ENCODE measurements at places on chromosomes 2 and 18.

DNA sequence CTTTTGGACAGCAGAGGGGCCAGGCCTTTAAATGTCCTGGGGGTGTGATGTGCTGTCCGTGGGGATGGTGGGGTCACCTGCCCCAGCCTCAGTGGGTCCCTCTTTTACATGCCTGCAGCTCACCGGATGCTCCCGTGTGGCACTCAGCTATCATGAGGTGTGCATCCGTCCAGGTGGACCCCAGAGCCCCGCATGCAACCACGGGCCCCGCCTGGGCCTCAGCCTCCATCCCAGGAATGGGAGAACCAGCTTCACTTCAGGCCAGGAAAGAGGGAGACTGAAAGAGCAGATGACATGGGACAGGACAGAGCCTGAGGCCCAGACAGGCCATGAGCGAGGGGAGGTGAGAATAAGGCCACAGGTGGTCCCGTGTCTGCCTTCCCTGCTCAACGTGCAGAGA lies 37.5 kb downstream of the RAMP1 start:
- no peak for DNase-seq

GRCh38 chr2:70084973-70085710 lies 2.1 kb upstream of the PCBP1 start:
- DNase-seq = peak; percentile 27

DNA sequence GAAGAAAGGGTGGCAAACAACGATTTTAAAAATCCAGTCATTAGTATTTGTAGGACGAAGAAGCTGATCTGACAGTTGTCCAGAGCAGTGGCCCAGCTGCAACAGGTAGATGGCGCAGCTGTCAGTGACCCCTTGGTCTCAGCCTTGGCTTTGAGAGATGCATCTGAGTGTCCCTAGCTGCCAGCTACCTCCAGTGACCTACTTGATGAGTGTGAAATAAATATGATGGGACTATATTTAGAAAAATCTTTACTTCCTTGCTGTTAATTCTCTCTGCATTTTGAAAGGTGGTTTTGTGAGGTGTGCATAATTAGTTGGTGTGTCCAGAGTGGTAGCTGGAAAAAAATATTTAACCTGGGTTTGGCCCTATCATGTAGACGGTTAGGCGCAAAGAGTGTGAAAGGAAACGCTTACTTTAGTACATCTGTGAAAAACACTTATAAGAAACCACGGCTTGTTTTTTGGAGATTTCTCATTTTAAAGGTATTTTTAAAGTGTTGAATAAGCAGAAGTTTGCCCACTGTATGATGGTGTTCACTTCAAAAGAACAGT lies 963 bp downstream of the INPP1 start:
- DNase-seq = no peak

DNA sequence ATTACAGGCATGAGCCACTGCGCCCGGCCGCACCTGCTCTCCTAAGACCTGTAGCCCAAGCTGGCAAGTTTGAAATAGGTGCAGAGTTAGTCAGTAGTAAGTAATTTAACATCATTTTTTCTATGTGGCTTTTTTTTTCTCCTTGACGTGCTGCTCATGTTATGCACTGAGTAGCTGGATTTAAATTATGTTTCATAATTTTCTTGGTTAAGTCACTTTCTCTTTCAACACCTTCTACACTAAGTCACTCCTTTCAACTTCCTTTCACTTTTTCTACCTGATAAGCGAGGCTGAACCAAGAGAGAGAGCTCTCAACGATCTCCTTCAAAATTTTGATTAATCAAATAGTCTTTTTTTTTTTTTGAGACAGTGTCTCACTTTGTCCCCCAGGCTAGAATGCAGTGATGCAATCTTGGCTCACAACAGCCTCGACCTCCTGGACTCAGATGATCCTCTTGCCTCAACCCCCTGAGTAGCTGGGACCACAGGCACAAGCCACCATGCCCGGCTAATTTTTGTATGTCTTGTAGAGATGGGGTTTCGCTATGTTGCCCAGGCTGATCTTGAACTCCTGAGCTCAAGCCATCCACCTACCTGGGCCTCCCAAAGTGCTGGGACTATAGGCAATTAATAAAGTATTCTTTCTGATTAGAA lies 13.1 kb downstream of the CASP8 start:
- no peak for DNase-seq

GRCh38 chr2:136985044-136985443 lies 219.7 kb downstream of the THSD7B start:
- DNase-seq = no peak

DNA sequence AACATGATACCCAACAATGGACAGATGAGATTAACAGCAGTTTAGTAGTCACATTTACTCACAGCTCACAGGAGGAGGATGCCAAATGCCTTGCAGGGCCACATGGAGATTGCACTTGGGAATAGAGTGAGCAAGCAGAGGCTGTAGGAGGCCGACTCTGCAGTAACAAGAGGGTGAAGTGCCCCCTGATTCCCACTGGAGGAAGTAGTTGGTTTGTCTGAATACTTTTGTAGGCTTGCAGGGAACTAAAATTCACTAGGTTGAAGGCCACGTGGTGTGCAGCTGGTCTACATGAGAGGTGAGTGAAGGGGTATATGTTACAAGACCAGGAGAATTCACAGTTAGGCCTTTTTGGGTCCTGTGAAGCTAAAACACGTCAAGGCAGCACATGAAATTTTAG lies 419.3 kb upstream of the TNP1 start:
- DNase-seq = no peak

DNA sequence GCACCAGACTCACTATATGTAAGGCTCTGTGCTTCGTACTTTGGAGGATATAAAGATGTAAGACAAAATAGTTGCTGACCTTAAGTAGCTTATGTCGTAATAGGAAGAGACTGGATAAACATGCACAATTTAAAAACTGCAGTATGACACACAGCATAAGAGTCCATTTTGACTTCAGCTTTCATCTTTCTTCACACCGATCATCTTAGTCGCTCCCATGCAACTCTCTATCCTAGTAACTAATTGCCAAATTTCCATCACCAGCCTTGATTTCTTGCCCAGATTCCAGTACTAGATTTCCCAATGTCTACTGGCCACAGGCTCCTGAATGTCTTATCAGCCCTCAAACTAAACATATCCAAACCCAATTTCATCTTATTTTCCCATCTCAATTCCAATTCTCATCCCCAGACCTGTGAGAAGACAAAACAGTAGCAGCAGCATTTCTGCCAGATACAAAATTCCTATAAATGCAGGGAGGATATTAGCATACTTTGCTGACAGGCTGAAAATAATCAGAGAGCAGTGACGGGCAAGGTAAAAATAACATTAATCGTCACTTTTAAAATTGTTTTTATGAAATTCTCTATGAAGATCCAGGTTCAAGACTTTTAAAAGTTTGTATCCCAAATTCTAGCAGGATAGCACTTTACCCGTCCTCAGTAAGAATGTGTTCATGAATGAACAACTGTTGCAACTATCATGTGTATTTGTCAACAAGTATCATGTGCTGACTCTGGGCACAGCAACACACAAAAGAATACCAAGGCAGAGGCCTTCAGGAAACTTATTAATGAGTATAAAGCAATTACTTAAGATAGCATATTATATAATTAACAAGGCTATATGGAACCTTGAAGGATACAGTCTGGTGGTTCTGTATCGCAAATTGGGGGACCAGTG lies 42.2 kb downstream of the KIDINS220 start:
- DNase-seq = no peak

DNA sequence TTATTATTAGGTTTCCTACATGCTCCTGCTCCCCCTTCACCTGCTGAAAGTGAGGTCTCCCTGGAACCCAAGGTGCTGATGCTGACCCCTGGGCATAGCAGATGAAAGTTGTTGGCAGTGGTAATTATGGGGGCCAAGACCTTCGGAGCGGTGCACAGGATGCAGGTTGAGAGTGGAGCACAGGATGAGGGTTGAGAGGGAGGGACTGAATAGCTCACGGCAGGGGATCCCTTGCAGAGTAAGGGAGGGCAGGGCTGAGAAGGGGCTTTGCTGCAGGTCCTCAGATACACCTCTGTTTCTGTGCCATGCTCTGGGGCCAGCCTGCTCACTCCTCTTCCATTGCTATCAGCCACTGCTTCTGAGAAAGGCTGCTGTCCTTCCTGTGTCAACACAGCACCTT lies 163.3 kb downstream of the FHOD3 start:
- no peak for DNase-seq

DNA sequence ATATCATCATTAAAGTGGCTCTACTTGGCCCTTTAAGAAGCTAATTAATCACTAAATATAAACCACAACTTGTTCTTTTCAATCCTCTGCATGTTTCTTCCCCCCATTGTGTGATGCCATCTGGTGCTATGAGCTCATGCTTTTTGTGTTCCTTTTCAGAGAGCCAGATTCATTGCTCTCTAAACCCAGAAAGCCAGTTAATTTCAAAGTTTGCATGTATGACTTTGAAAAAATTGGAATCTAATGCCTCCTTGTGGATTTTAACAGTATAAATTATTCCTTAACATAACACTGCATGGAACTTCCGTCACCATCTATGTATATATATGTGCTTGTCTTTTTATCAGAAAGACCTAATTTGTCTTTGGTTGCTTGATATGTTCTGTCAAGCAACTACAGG lies 31.1 kb downstream of the TMEM178A start:
- DNase-seq = peak; percentile 34

DNA sequence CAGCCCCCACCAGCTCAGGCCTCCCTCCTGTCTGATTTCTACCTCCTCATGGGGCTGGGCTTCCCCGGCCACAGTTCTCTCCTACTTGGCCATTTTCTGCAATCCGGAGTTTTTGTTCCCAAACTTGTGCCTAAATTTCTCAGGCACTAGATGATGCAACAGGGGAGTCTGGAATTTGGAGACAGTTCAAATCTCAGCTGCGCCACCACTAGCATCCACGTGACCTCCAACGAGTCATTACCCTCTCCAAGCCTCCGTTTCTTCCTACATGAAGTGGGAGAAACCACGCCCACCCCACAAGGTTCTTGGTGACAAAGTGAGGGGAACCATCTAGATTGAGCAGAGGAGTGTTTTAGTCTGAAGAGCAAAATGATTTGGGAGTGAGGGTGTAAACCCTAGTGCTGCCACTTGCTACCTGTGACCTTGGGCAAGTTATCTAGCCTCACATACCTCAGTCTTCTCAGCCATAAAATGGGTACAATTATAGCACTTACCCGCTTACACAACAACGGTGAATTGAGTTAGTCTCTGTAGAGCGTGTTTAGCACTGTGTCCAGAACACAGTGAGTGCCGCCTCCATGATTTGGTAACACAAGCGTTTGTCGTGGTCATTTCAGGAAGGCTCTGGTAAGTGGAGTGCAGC lies 61.4 kb upstream of the ASAP2 start:
- no peak for DNase-seq

DNA sequence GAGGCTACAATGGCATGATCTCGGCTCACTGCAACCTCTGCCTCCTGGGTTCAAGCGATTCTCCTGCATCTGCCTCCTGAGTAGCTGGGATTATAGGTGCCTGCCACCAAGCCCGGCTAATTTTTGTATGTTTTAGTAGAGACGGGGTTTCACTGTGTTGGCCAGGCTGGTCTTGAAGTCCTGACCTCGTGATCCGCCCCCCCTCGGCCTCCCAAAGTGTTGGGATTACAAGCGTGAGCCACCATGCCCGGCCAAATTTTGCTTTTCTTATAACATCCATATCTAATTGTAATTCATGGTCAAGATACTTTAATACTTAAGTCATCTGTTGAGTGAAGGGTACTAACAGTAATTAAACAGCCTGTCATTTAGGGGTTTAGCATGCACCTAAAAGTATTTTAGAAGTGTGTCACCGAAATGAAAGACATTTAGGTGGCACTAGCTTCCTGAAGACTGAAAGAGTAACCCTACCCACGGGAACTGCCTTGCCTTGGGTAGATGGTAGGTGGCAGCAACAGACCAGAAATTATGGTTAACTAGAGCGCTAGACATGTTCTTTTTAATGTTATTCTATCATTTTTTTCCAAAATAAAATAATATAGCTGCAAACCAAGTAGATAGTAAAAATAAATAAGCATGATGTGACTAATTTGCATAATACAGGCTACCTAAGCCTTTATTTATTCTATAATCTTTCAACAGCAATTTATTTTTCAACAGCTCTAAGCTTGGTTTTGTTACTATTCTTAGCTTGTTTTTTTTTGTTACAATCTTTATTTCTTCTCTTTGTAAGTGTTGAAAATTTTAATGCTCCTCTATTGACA lies 8.6 kb upstream of the ACYP2 start:
- peak; percentile 43 for DNase-seq

GRCh38 chr2:226873051-226873620 lies 37.3 kb downstream of the RHBDD1 start:
- DNase-seq = no peak

DNA sequence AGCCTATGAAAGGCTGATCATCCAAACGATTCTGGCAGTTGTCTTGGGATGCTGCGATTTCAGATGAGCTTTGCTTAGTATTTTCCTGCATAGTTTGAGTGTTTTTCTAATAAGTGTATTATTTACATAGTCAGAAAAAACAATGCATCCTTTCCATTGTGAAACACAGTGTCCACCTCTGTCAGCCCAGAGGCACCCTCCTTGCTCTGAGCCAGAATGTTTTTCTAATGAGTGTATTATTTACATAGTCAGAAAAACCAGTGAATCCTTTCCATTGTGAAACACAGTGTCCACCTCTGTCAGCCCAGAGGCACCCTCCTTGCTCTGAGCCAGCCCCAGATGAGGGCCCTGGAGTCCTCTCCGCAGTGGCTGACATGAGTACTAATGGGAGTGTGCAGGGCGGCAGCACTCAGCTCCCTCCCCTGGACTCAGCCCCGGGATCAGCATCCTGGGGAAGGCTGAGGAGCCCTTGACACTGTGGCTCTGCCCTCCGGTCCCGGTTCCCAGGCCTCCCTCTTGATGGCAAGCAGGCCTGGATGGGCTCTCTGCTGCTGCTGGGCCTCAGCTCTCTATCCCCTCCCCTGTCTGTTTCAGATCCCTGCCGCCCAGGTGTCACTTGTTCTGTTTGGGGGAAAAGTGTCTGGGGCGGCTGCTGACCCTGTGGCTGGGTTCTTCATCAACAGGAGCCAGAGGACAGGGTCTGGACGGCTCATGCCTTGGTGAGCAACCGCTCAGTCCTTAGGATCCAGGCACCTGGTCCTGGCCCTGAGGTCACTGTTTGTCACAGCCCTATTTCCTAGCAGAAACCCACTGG lies 5.9 kb downstream of the MFSD2B start:
- DNase-seq = no peak

GRCh38 chr2:102010902-102011301 lies 19.1 kb downstream of the IL1R2 start:
- DNase-seq = no peak

DNA sequence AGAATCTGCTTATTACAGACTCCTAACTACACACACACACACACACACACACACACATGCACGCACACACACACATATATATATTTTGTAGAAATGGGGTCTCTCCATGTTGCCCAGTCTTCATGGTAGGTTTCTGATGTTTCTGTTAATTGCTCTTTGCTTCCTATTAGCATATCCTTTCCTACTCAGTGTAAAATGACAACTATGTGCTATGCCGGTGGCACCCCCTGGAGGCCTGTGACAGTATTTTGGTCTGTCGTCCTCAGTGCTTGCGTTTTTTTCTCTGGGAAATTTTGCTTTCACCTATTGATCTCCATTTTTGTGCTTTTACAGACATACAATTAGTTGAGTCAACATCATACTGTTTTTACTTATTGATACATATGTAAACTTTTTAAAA lies 322.1 kb downstream of the LRRTM1 start:
- DNase-seq = no peak

GRCh38 chr2:110751642-110752041 lies 19.3 kb downstream of the ACOXL start:
- DNase-seq = no peak

GRCh38 chr2:131032393-131032836 lies 60.8 kb downstream of the FAM168B start:
- no peak for DNase-seq

- DNase-seq = no peak
Observed at GRCh38 chr2:217195658-217196446, 336.0 kb upstream of the TNP1 start.

GRCh38 chr18:6221602-6222014 lies 193.1 kb downstream of the L3MBTL4 start:
- no peak for DNase-seq

Measured in NCI-H2171 (cell line).